ENCODE measurements at places on chromosomes 2 and 18. TPM values are rescaled to one million over a fixed set of nuclear protein-coding genes. Genes with fewer than 3 reads are reported as not detected.

- DNase-seq = no peak
These were observed 38.9 kb downstream of the ADI1 start for GRCh38 chr2:3480352-3481010.

- DNase-seq = no peak
These were observed 695.7 kb downstream of the TDRD15 start for GRCh38 chr2:21819454-21819853.

GRCh38 chr2:181594322-181594721, 62.6 kb downstream of the CERKL start:
- DNase-seq = no peak

DNA sequence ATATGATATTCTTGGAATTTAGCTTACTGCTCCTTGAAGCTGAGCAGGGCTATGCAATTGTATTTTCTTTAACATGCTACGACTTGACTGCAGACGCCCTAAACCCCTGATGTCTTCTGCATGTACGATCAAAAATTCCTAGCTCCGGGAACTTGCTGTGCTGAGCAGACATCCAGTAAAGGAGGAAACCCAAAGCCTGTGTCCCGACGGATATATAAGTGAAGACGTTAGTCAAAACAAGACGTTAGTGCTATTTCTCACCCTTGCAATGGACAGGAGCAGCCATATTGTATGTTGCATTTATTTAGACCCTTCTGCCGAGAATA, 51.5 kb downstream of the SETBP1 start:
- no peak for DNase-seq

DNA sequence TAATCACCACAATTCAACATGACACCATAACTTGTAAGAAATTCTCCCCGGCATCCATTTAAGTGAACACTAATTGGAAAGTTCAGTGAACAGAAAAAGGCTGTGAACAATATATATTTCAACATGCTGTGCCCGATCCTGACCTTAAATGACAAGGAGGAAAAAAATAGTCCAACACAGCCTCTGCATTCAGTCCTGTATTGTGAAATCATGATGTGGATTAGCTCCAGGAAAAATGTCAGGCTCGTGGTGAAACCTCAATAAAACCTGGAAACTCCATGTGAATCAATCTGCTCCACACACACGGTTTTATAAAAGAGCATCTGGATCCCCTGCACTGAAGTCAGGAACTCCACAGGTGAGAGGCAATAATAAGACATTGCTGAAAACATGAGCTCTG, 145.4 kb upstream of the SPOPL start:
- no peak for DNase-seq

DNA sequence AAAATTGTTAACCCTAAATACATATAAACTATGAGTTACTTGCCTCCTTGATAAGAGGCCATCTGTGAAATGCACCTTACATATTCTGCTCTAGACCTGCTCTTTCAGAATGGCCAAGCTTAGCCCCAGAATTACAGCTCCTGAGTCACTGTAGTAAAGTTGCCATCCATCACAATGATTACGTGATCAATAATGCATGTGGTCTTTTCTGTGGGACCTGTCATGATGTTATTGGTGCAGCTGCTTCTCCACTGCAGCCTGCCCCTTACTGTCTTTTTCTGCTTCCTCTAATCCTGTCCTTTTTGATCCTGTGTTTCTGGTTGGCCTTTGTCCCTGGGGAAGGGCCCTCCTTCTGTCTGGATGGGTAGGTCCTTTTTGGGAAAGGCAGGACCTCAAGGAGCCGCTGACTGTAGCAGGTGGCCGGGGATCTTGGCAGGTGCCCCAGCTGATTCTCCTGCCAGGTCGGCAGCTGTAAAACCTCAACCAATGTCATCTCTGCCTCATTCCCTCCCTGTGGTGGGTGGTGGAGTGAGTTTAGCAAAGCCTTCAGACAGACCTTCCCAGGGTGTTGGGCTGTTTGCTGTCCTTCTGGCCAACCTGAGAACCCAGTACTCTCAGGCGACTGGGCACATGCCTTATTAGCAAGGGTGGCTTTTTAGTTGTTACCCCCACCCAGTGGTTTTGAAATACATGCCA, 126.2 kb upstream of the EML6 start:
- no peak for DNase-seq

- DNase-seq = no peak
These were observed 10.4 kb upstream of the STON1 start for GRCh38 chr2:48519593-48519992.

DNA sequence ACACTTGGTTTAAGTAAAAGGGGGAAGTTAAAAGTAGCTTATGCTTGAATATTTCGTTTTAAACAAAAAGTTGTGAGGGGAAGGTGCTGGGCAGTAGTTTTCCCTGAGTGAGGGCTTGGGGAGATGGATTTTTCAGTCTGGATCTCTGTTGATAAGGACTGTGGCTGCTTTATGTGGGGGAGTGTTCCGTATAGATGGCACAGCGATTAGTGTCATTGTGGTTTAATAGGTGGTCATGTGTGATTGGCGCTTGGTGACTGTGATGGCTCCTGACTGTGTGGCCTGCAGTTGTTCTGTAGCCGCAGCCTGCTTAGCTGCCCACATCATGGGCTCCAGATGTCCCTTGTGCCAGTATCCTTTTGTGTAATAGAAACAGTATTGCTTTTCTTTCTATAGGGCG, 156.2 kb downstream of the WDSUB1 start:
- no peak for DNase-seq

DNA sequence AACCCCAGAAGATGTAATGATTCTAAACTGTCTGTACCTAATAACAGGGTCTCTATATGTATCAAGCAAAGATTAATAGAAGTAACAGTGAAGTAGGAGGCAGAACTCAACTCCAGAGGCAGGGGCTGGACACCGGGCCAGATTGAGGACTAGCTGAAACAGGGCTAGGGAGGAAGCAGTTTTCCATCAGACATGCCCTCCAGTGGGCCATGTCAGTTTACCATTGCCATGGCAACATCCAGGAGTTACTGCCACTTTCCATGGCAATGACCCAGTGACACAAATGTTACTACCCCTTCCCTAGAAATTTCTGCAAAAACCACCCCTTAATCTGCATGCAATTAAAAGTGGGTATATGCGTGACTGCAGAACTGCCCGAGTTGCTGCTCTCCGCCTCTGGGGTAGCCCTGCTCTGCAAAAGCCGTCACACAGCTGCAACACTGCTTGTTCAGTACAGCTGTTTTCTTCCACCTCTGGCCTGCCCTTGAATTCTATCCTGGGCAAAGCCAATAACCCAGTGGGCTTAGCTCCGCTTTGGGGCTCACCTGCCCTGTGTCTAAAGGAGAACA, 58.7 kb downstream of the TMEM18 start:
- DNase-seq = peak; percentile 16

DNA sequence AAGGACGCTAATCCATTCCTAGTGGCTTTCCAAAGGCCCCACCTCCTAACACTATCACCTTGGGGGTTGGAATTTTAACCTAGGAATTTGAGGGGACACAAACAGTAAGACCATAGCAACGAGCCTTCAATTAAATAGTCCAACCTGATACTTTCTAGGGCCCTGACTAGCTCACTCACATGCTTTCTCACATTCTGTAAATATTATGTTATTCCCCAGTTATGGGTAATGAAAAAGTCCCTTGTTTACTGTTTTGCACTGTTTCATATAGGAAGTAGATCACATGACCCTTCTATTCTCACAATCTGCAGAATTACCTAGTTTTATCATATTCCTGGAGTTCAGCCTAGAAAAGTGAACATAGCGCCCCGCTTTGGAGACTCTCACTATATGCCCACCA, 1212.1 kb upstream of the ACVR2A start:
- DNase-seq = no peak

- DNase-seq = peak; percentile 89
These were observed at the start of gene GALM for GRCh38 chr2:38665854-38666555. Gene GALM (plus strand): TSS chr2:38666114. CDS start chr2:38666162, 48 bp downstream.

The MOGAT1 gene
- not detected for total RNA-seq

The CNNM4 gene
- 22.2 TPM for total RNA-seq

The DPP4 gene
- total RNA-seq = 6.8 TPM

The CDCA7 gene
- not detected for total RNA-seq

The ZNF804A gene
- total RNA-seq = not detected

The CABLES1 gene
- 5.4 TPM for total RNA-seq

The PAIP2B gene
- total RNA-seq = 21.3 TPM
